ENCODE measurements at places on chromosomes 13 and 19. TPM values are rescaled to one million over a fixed set of nuclear protein-coding genes. Genes with fewer than 3 reads are reported as not detected.

DNA sequence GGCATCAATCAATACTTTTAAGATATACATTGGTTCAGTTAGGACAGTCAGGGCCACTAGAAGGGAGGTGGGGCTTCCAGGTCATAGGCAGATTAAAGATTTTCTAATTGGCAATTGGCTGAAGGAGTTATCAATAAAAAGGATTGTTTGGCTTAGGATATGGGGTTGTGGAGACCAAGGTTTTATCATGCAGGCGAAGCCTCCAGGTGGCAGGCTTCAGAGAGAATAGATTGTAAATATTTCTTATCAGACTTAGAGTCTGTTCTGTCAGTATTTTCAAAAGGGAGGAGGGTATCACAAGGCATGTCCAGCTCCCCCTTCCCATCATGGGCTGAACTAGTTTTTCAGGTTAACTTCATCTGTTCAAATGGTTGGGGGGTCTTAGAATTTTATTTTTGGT is 77.4 kb upstream of the FARP1 start:
- no peaks in the 10 kb centered on the region for H3K4me1 ChIP-seq
- H3K36me3 ChIP-seq, result no peaks in the 10 kb centered on the region
- no peak overlapping the region for H3K27ac ChIP-seq
- no peak overlapping the region for H3K4me3 ChIP-seq
- no peak for DNase-seq

GRCh38 chr13:27425158-27425917 is 919 bp downstream of the GTF3A start:
- H3K36me3 ChIP-seq, result peaks cover 32% of the 10 kb centered on the region
- H3K4me1 ChIP-seq, result peaks cover 29% of the 10 kb centered on the region
- peak overlapping the region; percentile 57 for H3K27ac ChIP-seq
- H3K27me3 ChIP-seq, result no peaks in the 10 kb centered on the region

DNA sequence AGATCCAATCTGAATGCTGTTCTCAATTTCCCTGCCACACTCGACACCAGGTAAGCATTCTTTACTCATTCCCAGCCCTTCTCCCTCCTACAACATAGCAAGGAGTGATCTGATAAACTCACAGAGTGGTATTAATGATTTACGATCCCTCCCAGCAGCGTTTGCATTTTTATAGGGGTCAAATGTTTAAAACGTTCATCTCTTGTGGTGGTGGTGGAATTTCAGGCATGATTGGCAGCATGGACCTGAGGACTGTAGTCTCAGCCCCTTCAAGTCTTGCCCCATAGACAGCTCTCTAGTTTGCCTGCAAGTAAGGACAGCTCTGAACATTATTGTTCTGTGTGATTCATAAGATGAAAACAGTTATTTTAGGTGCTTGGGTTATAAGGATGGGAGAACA is 565.7 kb downstream of the EFNB2 start:
- H3K27me3 ChIP-seq, result no peaks in the 10 kb centered on the region
- H3K27ac ChIP-seq, result no peak overlapping the region
- H3K4me3 ChIP-seq, result no peak overlapping the region

- no peak overlapping the region for H3K27ac ChIP-seq
- H3K4me1 ChIP-seq, result peaks cover 8% of the 10 kb centered on the region
- no peak overlapping the region for H3K4me3 ChIP-seq
- H3K36me3 ChIP-seq, result no peaks in the 10 kb centered on the region
- no peak for DNase-seq
Observed at GRCh38 chr13:107461751-107462150, 753.6 kb downstream of the LIG4 start.

DNA sequence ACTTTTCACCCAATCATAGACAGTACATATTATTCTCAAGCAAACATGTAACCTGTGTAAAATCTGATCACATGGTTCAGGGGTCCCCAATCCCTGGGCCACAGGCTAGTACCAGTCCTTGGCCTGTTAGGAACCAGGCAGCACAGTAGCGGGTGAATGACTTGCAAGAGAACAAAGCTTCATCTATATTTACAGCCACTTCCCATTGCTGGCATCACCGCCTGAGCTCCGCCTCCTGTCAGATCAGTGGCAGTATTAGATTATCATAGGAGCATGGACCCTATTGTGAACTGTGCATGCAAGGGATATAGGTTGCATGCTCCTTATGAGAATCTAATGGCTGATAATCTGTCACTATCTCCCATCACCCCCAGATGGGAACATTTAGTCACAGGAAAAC is 133.1 kb downstream of the MAB21L1 start:
- H3K27ac ChIP-seq, result no peak overlapping the region
- H3K36me3 ChIP-seq, result no peaks in the 10 kb centered on the region
- no peak for DNase-seq

- H3K4me1 ChIP-seq, result no peaks in the 10 kb centered on the region
- H3K36me3 ChIP-seq, result peaks cover 6% of the 10 kb centered on the region
Observed at GRCh38 chr13:52786766-52787165, 47.1 kb upstream of the CNMD start.

GRCh38 chr19:14265290-14266036 is 59.5 kb upstream of the ADGRL1 start:
- H3K4me1 ChIP-seq, result no peaks in the 10 kb centered on the region
- H3K4me3 ChIP-seq, result no peak overlapping the region
- H3K27me3 ChIP-seq, result peaks cover 29% of the 10 kb centered on the region

GRCh38 chr19:4694211-4694987 is 24.3 kb upstream of the MYDGF start:
- H3K27me3 ChIP-seq, result no peaks in the 10 kb centered on the region
- peaks cover 26% of the 10 kb centered on the region for H3K4me1 ChIP-seq
- DNase-seq, result peak; percentile 100
- peak overlapping the region; percentile 93 for H3K27ac ChIP-seq

GRCh38 chr13:96816874-96817273 is 177.4 kb downstream of the OXGR1 start:
- H3K36me3 ChIP-seq, result no peaks in the 10 kb centered on the region
- no peak overlapping the region for H3K4me3 ChIP-seq
- H3K4me1 ChIP-seq, result peaks cover 6% of the 10 kb centered on the region
- H3K27ac ChIP-seq, result no peak overlapping the region
- H3K27me3 ChIP-seq, result no peaks in the 10 kb centered on the region

GRCh38 chr13:41222259-41222852 is 28.0 kb upstream of the KBTBD7 start:
- peaks cover 23% of the 10 kb centered on the region for H3K36me3 ChIP-seq
- no peaks in the 10 kb centered on the region for H3K27me3 ChIP-seq
- peak; percentile 75 for DNase-seq
- peaks cover 7% of the 10 kb centered on the region for H3K4me1 ChIP-seq

GRCh38 chr19:4914736-4915501 is 5.6 kb downstream of the UHRF1 start:
- peak overlapping the region; percentile 87 for H3K27ac ChIP-seq
- peak; percentile 93 for DNase-seq
- H3K4me1 ChIP-seq, result peaks cover 26% of the 10 kb centered on the region
- H3K4me3 ChIP-seq, result peak overlapping the region; percentile 60
- no peaks in the 10 kb centered on the region for H3K27me3 ChIP-seq

ERICH4 gene
- total RNA-seq, result not detected

GRCh38 chr13:23418776-23419683 is 14.5 kb downstream of the SACS start:
- H3K27ac ChIP-seq, result no peak overlapping the region
- H3K27me3 ChIP-seq, result no peaks in the 10 kb centered on the region
- DNase-seq, result peak; percentile 20

DNA sequence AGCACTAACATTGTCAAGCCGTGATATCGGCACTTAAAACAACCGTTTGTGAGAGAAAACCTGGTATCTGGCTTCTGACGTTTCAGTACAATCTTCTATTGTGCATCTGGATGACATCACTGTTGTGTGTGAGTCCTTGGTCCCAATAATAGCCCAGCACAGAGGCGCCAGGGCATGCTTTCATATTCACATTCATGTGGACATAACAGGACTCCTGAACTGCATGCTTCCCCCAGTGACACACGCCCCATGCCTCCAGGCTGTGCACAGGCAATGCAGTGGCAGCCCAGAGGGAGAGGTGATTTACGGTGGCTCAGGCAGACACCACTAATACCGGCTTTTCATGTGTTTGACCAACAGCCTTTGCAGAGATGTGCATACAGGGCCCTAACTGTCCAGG is 58.1 kb downstream of the MRPL57 start:
- DNase-seq, result no peak
- H3K27me3 ChIP-seq, result no peaks in the 10 kb centered on the region
- H3K36me3 ChIP-seq, result no peaks in the 10 kb centered on the region
- no peak overlapping the region for H3K4me3 ChIP-seq

- H3K27ac ChIP-seq, result no peak within 1 kb of the TSS
- peaks cover 20% of the 10 kb centered on the region for H3K27me3 ChIP-seq
- no peak within 1 kb of the TSS for H3K4me3 ChIP-seq
- no peaks in the 10 kb centered on the region for H3K4me1 ChIP-seq
- H3K36me3 ChIP-seq, result no peaks in the 10 kb centered on the region
Observed at GRCh38 chr19:4304538-4305256, at the start of gene FSD1. Gene FSD1, plus strand, starts transcription at chr19:4304598. Its CDS starts 149 bp downstream, at chr19:4304747.

GRCh38 chr19:16726916-16727315 is 7.3 kb downstream of the NWD1 start:
- H3K27ac ChIP-seq, result no peak overlapping the region
- no peaks in the 10 kb centered on the region for H3K4me1 ChIP-seq
- no peaks in the 10 kb centered on the region for H3K27me3 ChIP-seq
- DNase-seq, result no peak
- no peaks in the 10 kb centered on the region for H3K36me3 ChIP-seq
- H3K4me3 ChIP-seq, result no peak overlapping the region

GRCh38 chr13:95124959-95125358 is 176.3 kb downstream of the ABCC4 start:
- peaks cover 23% of the 10 kb centered on the region for H3K4me1 ChIP-seq
- no peaks in the 10 kb centered on the region for H3K36me3 ChIP-seq
- peak; percentile 9 for DNase-seq
- no peak overlapping the region for H3K27ac ChIP-seq
- no peak overlapping the region for H3K4me3 ChIP-seq
- H3K27me3 ChIP-seq, result no peaks in the 10 kb centered on the region

SLC7A10 gene
- total RNA-seq, result not detected

PLPP2 gene
- 5.4 TPM for total RNA-seq

Measured in MCF 10A (cell line).